ENCODE measurements at places on chromosomes 16 and 17. TPM values are rescaled to one million over a fixed set of nuclear protein-coding genes. Genes with fewer than 3 reads are reported as not detected.

GRCh38 chr17:41540921-41541625 lies 13.0 kb upstream of the KRT19 start:
- DNase-seq, result no peak

- DNase-seq, result no peak
Measured at GRCh38 chr16:89996178-89996489, 23.1 kb downstream of the DBNDD1 start.

METRN gene
- total RNA-seq, result 7.1 TPM

GRCh38 chr17:55177855-55178217 lies 86.9 kb upstream of the HLF start:
- no peak for DNase-seq

- peak; percentile 88 for DNase-seq
Measured at GRCh38 chr17:382644-383533, 30.3 kb upstream of the RPH3AL start.

Data from stomach (tissue), 19 donors.